ENCODE measurements at places on chromosomes 1 and 21.

- DNase-seq, result no peak
These were observed 14.9 kb upstream of the MED18 start for GRCh38 chr1:28313702-28314546.

- no peak for DNase-seq
These were observed 289.5 kb downstream of the RRAGC start for GRCh38 chr1:38569932-38570656.

DNA sequence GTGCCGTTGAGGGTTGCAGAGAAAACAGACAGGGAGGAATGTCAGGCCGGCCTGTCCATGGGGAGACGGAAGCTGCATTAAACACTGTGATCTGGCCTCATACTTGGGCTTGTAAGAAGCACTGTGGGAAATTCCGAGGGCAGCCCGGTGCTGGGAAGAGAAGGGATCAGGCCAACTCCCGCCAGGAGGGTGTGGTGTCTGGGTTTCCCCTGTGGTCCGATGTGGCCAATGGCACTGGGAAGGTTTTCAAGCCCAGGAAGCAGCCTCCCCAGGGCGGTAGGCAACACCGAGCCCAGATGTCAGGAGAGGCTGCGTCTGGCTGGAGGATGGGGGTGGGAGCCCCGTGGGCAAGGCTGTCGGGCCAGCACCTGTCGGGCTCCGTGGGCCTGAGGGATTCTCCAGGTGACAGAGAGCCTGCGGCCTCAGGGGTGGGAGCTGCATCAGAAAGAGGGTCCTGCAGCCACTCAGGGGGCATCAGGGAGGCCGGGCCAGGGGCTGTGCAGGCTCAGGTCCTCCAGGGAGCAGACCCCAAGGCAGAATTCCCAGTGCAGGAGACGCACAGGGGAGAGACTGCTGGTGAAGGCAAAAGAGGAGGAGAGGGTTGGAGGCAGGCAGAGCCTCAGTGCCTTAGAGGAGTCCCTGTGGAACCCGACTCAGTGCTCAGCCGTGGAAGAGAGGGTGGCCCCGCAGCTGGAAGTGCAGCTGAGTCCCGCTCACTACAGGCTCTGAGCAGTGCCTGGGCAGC, 8.4 kb downstream of the UBASH3A start:
- no peak for DNase-seq

- no peak for DNase-seq
These were observed 16.5 kb downstream of the DYRK1A start for GRCh38 chr21:37383086-37383485.

- DNase-seq, result peak; percentile 17
These were observed 722 bp downstream of the LZIC start for GRCh38 chr1:9942399-9942938.

DNA sequence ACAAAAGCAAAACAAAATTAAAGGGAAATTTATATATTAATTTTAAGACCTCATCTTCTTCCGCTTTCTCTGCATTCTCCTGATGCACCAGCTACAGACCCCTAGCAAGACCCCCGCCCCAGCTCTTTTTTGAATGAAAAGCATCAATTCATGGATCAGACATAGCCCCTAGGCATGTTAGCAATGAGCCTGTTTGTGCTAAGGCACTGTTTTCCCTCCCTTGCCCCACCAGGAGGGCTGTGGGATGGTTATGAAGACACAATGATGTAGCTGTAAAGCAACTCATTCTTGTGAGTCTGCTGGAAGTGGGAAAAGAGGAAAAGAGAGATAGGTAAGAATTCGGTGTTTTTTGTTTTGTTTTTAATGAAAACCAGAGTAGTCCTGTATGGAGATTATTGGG, 88.5 kb upstream of the ZBTB18 start:
- no peak for DNase-seq

GRCh38 chr1:20320704-20321103, 30.0 kb downstream of the VWA5B1 start:
- DNase-seq, result no peak

GRCh38 chr1:239197871-239198270, 188.5 kb upstream of the CHRM3 start:
- DNase-seq, result no peak

DNA sequence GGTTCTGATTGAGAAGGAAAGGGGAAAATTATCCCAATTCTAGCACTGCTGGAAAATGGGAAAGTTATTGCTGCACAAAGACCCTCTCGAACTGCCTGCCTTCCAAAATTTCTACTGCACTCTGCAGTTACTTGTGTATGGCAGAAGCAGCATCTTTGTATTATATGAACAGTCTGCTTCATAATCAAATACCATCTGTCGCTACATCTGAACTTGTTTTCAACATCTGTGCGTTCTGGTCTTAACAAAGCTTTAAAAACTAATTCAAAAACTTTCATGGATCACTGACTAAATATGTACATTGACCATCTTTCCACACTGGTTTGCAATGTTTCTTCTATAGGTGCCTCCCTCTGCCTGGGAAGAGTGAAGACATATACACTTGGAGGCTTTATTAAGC, 79.2 kb downstream of the PROX1 start:
- no peak for DNase-seq

GRCh38 chr1:162022626-162023025, 1.0 kb downstream of the OLFML2B start:
- no peak for DNase-seq

GRCh38 chr1:17276568-17276967, 27.7 kb downstream of the PADI3 start:
- no peak for DNase-seq

DNA sequence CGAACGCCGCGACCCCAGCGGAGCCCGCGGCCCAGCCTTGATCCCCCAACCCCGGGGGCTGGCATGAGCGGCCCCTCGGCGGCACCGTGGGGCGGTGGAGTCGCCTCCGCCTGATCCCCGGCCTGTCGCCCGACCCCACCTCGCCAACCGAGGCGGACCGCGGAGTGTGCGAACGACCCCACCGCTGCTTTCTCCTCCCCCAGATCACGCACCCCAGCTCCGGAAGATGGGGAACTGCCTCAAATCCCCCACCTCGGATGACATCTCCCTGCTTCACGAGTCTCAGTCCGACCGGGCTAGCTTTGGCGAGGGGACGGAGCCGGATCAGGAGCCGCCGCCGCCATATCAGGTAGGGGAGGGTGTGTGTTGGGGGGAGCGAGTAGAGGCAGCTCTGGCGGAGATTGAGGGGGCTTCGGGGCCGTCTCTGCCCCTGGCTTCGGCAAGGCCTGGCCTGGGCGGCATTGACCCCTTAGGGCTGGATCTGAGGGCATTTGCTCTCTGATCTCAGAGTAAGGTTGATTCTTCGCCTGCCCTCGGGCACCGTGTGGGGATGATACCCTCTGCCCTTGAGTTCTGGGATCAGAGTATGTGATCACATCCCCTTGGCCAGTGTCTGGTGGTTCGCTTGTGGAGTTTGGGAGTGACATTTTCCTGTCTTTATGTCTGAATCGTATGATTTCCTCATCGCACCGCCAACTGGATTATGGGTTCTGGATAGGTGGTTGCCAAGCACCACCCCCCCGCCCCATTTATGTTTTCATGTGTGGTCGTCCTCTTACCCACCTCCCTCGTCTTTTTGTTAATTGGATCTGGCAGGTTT, 668 bp downstream of the RNF11 start:
- DNase-seq, result no peak

DNA sequence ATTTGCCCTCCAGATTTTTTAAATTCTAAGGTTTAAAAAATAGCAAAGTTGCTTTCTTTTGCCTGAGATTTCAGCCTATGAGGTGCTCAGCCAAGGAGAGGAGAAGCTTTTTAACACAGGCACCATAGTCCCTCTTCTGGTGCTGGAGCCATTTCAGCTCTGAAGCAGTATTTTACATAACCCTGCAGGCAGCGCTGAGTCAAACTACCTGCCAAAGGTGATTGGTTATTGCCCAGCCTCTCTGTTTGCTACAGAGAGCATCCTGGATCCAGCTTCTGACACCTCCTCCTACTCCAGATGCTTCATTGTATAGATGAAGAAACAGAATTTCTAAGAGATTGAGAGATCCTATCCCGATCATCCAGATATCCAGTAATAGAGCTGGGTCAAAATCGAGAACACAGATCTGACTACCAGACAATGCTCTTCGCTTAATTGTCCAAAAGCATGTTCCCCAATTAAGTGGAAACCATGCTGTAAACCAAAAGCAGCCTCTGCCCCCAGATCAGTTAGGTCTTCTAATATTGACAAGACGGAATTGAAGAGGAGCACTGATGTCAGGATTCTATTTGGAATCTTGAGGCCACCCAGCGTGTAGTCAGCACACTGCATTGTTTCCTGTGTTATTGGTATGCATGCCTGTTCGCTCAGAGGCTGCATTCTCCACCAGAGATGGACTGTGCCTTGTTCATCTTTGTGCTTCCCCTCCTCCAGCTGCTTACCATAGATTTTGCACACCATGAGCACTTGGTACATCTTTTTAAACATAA, 22.1 kb downstream of the RGS8 start:
- DNase-seq, result no peak

DNA sequence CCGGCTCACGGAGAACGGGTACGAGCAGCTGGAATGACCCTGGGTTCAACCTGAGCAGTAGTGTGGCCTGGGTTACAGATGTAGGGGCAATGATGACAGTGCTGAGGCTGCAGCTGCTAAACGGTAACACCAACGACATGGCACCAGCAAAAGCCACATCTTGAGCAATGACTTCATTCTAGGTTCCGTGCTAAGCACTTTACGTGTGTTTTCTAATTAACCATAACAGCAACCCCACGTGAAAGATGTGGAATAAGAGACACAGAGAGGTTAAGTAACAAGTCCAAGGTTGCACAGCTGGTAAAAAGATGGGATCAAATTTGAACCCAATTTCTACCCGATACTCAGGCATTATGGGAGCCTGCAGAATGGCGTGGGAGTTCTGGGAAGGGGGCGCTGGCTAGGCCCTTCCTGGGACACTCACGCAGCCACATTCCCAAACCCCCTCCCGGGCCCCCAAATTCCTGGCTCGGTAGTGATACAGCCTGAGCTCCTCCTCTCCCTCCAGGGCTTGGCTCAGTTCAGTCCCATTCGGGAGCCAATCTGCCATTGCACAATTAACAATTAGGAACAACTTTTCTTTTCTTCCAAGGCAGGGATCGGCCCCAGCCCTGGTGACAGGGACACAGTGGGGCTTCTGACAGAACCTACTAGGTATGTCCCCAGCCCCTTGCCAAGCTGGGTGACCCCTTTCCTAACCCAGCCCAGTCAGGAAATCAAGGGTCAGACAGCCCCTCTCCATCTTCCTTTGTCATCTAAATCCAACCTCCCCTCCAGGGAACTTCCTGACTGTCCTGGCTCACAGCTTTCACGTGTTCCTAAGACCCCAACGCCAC, 23.8 kb upstream of the ECE1 start:
- DNase-seq, result no peak

DNA sequence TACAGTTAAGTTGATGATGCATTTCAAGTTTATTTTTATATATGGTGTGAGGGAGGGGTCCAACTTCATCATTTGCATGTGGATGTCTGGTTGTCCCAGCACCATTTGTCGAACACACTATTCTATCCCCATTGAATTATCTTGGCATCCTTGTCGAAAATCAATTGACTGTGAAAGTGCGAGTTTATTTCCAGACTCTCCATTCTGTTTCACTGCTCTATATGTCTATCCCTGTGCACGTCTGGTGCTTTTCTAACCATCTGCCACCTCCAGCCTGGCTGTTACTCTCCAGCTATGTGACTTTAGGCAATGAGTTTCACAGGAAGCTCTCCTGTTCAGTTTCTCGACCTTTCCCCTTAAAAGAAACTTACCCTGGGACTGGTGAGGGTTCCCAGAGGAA, 137.1 kb upstream of the KLHDC7A start:
- DNase-seq, result no peak

DNA sequence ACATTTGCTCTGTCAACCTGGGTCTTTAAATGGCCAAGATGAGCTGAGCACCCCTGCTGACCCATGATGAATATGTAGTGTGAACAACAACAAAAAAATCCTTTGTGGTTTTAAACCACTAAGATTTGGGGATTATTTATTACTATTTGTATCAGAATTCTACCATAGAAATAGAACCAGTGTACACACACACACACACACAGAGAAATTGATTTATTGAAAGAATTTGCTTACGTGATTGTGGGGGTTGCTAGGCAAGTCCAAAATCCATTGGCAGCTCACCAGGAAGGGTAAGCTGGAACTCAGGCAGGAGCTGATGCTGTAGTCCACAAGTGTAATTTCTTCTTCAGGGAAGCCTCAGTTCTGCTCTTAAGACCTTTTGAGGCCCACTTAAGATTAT, 82.5 kb upstream of the MAP1LC3C start:
- DNase-seq, result no peak

DNA sequence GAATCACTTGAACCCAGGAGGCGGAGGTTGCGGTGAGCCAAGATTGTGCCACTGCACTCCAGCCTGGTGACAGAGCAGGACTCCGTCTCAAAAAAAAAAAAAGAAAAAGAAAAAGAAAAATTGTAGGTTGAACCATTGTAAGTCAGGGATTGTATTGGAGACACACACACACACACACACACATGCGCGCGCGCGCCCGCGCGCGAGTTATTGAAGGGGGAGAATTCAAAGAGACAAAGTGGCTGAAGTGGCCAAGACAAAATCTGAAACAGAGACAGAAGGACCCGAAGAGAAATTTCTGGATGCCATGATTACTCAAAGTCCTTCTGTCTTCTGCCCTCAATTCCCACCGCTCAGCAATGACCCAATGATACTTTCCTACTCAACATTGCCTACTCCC, 3.7 kb upstream of the KLHDC9 start:
- no peak for DNase-seq

DNA sequence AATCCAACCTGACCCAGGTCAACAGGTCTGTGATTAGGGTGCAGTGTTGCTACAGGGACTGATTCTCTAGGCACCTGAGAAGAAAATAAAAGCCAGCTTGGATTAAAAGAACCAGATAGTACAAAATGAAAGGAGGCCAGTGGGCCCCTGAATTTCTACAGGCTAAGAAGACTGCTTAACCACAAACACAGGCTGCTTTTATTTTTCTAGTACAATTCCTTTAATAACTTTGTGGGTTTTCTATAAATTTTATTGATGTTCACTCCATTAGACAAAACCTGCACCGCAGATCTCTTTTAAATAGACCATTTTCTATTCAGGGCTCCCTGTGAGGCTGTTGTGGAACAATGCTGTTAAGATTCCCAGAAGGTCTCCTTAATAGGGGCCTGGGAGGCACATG, 9.7 kb upstream of the PRMT2 start:
- DNase-seq, result no peak

GRCh38 chr1:31704271-31705079, 658 bp upstream of the COL16A1 start:
- DNase-seq, result no peak

GRCh38 chr1:153629971-153630370, 1.7 kb downstream of the S100A1 start:
- DNase-seq, result no peak

GRCh38 chr1:2942410-2942809, 78.9 kb upstream of the ACTRT2 start:
- no peak for DNase-seq

- DNase-seq, result peak; percentile 4
These were observed 9.7 kb downstream of the CELA2B start for GRCh38 chr1:15485636-15486035.

GRCh38 chr1:55034476-55035133, 4.7 kb upstream of the PCSK9 start:
- DNase-seq, result no peak

Data from stimulated activated naive B cell treated with anti-CD40 and anti-IgM and Interleukin-4, amounts not matched to agents 10 μg/mL and 1 μg/mL and 100 μg/mL, for 72 hours (primary cell).